ENCODE measurements at places on chromosomes 7 and 10.

- DNase-seq: peak; percentile 54
Measured at GRCh38 chr7:105677817-105678573, 96.7 kb upstream of the EFCAB10 start.

- DNase-seq: no peak
Measured at GRCh38 chr10:118820326-118821116, 65.8 kb upstream of the CACUL1 start.

DNA sequence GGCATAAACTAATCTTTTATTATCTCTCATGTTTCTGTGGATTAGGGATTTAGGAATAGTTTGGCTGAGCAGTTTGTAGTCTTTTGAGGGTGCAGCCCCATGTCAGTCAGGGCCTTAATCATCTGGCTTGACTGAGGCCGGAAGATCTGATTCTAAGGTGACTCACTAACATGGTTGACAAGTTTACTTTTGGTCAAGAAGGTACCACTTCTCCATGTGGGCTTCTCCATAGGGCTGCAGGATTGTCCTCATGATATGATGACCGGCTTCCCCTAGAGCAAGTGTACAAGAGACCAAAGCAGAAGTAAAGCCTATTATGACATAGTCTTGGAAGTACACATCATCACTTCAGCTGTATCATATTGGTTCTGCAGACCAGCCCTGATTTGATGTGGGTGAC, 45.9 kb upstream of the OIT3 start:
- no peak for DNase-seq

DNA sequence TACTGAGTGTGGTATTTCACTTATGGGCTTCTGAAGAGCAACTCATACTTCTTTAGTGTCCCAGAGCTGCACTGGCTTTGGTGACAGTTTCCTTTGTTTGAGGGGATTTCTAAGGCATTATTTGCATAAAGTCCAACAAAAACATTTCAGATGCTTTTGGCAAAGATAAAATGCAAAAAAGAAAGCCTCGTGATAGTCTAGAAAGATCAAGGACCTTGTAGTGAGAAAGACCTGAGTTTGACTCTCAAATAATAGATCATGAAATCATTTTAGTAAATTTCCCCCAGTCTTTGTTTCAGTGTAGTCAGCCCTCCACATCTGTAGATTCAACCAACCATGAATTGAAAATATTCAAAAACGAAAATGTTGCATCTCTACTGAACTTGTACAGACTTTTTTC, 107.4 kb downstream of the EEPD1 start:
- no peak for DNase-seq

DNA sequence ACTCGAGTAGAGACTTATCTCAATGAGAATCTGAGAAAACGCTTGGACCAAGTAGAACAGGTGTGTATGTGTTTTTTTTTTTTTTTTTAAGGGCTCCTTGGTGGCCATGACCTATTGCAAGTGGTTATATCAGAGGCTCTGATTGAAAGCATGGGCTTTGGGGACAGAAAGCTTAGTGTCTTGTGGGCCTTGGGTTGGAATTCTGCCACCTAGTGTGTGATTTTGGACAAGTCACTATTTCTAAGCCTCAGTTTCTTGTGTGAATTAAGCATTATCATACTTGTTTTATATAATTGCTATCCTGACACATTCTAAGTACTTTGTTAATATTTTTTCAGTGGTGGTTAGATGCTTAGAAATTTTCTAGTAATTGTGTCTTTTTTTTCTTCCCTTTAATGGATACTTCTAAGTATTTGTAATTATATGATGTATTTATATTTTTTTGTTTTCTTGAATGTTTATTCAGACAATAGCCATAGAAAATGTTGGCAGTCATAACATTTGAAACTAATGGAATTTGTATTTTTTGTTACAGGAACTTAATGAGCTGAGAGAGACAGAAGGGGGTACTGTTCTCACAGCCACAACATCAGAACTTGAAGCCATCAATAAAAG, 33.1 kb downstream of the SMC3 start:
- no peak for DNase-seq

- DNase-seq: no peak
Measured at GRCh38 chr7:39674406-39674805, 51.0 kb downstream of the RALA start.

GRCh38 chr10:99337311-99337811, 8.2 kb downstream of the CNNM1 start:
- no peak for DNase-seq

GRCh38 chr10:29829776-29830175, 195.0 kb upstream of the SVIL start:
- DNase-seq: no peak

DNA sequence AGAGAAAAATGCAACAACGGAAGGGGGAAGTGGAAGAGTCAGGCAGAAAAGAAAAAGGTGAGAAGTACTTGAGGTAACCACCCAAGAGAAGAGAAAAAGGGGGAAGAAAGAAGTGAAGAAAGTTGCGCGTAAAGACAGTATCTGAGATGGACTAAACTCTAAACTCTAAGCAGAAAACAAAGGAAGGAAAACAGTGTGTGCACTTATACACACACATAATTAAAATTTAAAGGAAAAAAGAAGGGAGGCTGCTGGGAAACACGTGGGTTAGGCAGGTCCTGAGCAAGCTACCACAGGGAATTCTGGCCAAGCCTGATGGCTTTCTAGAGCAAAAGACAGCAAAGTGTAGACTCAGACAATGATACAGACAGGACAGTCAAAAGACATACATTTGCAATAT, 78.0 kb downstream of the UBE2H start:
- no peak for DNase-seq

DNA sequence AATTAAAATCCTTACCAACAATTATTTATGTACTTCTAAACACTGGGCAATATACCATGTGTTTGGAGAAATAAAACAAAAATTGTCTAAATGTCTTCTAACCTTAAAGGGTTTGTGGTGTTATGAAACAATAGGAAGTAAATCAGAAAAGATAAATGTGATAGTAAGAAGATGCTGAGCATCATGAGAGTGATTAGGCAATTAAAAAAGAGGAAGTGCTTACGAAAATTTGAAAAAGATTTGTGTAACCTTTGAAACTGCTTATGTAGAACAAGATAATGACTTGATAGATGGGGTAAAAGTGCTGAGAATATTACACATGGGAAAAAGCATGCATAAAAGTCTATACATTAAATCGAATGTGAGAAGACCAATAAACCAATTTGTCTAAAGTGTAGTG, 573.4 kb upstream of the CNTNAP2 start:
- DNase-seq: no peak

DNA sequence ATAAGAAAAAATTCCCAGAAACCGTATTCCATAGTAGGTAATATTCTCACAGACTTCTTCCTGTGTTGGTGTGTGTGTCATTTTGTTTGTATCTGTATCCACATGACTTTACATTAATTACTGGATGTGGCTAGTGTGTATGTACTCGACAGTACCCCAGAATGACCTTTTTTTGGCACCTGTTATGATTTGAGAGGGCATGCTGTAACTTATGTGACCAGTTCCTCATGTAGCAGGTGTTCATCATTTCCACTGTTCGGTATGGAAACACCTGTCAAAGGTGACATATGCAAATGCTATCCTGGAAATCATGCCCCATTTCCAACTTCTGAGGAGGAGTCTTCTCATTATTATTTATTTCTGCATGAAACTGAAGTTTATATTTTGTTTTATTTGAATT, 89.3 kb downstream of the ZMYND11 start:
- DNase-seq: no peak

DNA sequence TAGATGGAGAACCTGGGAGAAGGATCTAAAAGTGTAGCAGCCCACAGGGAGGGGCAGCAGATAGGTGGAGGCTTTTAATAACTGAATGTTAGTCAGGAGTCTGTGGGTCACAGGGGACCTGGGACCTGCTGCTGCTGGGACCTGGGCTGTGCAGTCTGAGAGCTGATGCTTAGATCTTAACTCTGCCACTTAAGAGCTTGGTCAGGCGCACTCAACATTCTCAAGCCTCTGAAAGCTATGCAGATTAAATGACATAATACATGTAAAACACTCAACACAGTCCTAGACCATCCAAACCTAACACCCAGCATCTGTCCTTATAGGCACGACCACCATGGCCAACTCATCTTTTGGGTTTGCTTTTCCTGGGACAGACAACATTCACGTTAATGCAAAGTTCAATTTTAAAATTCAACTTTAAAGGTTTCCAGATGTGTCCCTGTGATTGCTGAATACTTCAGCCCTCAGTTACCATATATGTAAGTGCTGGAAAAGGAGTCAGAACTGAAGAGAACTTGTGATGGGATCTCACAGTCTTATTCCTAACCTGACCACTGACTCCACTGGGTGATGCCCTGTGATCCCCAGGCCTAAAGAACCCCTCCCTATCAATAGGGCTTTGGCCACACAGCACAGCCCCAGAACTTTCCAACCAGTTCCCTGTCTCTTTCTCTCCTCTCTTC, 321.0 kb downstream of the PLXNA4 start:
- DNase-seq: no peak

GRCh38 chr7:6155596-6155995, 116.8 kb downstream of the CYTH3 start:
- DNase-seq: no peak

DNA sequence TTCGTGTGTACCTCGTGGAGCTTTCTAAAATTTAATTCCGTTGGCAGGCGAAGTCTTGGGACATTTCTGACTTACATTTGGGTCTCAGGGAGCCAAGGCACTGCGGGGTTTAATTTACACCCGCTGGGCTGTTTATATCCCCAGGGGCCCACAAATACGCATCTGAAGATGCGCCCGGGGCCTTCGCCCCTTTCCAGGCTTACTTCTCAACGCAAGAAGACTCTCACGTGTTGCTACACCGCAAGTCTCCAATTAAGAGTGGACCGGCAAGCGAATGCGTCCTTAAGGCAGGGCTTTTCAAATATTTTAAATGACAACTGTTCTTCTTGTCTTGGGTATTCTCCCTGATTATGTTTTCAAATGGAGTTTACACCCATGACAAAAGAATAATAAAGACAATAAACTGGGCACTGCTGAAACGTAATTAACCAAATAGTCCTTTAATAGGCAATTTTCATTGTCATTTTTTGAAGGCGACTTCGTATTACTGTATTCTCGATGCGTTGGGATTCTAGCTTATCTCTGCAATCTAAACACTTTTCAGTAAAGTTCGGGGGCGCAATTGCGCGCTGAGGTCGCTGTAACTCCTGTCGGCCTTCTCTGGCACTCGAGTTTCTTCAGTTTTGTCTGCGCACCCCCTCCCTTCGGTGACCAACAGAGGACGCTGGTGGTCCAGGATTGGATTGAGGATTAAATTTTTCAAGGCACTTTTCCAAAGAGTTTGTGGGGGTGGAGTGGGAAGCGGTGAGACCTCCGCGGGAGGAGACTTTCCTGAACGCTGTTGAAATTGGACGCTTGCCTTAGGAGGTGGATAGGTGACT, 837 bp upstream of the IGFBP3 start:
- DNase-seq: peak; percentile 22
